Vagina (tissue), 2 donors: ENCODE measurements at places on chromosomes 13 and 19.

GRCh38 chr13:114081761-114082681 lies 50.4 kb downstream of the RASA3 start:
- no peak for DNase-seq

- no peak for DNase-seq
These were observed 471.4 kb downstream of the KLF12 start for GRCh38 chr13:73662833-73663232.

DNA sequence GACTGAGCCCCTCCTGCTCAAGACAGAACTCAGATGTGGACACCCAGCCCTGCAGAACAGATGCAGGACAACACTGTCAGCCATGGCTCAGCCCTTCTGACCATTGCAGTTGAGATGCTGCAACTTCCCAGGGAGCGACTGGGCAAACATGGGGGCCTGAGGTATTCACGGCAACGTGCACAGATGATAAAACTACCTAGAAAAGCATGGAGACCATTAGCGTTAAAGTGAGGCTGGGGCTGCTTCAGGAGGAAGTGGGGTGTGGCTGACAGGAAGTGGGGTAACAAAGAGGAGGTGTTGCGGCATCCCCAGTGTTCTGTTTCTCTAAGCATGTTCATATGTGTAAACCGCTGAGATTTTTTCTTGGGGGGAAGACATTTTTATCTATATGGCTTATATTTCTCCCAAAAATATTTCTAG lies 1.3 kb upstream of the SIGLEC9 start:
- DNase-seq, result no peak

GRCh38 chr13:73521985-73522524 lies 463.2 kb downstream of the KLF5 start:
- DNase-seq, result no peak

- no peak for DNase-seq
These were observed 14.0 kb upstream of the PTOV1 start for GRCh38 chr19:49837009-49837310.

GRCh38 chr19:29267701-29268100 lies 54.8 kb upstream of the UQCRFS1 start:
- DNase-seq, result no peak

DNA sequence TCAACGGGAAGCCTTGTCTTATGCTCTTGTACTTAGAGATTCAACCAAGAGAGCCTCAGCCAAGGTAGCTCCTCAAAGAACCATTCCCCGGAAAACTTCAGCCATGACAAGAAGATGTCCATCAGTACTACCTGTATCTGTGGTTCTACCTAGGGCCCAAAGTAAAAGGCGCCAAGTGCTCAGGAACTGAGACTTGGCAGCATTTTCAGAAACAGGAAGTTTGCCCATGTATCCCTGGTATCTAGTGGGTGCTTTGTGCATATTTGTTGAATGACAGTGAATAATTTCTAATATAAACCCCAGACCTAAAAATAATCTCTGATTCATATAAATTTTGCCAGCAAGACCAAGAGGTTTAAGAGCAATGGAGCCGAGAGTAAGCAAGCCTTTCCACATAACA lies 7.2 kb downstream of the FAM216B start:
- DNase-seq, result no peak

DNA sequence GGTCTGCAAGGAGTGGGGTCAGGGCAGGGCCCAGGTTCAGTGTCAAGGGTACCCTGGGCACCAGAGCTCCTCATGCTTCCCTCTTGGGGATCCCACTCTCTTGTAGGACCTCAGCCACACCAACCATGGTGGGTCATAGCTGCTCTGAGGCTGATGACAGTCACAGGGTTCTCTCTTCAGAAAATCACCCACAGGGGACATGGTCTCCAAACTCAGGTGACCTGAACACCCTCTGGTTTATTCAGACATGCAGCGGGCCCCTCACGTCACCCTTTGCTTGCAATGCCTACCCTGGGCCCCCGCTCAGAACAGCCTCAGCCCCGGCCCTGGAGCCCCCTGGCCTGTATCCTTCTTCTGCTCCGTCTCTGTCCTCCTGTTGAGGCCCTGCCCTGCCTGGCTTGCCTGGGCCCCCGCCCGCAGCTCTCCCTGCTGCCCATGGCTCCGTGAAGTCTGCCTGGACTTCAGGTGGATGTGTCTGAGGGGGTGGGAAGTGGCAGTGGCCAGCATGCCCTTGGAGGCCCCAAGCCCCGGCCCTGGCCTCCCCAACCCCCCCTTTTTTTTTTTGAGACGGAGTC lies 20.4 kb downstream of the CHERP start:
- no peak for DNase-seq

DNA sequence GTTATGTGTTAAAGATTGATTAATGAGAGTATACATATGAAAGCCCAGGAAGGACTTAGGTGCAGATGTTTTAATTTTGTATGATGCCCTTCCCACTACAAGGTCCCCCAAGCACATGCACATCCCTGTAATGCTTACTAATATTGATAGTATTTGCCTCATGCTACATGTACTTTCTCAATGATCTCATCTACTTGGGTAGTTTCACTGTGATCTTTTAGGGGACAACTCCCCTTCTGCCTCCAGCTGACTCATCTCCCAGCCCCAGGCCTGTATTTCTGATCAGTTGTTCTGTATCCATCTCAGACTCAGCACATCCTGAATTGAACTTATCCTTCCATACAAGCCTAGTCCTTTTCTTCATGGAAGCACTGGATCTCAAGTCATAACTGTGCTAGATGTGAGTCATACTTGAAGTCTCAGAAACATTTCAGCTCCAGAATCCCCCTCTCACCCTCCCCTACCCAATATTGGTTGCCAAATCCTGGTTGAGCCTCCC lies 49.4 kb upstream of the INTS6 start:
- DNase-seq, result no peak

DNA sequence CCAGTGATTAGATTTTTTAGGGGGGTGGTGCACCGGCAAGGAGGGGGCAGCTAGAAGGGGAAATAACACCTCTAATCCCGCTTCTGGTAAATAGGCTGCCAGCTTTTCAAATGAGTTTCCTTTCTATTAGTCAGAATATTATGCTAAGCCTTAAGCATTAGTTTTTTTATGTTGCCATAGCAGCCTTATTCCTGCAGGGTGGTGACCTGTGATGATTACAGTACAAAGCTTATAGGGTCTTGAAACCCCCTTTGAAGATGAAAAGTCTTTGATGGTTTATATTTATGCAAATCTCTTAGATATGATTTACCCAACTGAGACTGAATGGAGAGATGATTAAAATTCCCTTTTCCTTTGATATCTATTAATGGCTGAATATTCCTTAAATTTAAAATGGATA lies 109.8 kb downstream of the ZIC5 start:
- no peak for DNase-seq

DNA sequence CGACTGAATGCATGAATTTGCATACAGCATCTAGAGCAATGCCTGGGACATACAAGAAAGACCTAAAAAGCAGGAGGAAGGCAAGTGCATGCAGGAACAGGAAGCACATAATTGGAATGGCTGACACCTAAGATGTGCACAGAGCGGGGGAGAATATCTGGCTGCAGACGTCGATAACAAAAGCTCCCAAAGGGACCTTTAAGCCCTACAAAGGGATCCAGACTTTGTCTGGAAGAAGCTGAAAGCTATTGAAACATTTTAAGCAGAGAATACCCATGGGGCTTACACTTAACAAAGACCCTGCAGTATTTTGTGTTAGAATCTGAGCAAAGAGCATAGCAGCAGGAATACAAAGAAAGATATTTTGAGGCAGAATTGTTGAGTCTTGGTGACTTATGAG lies 107.4 kb upstream of the CLDN10 start:
- DNase-seq, result no peak

DNA sequence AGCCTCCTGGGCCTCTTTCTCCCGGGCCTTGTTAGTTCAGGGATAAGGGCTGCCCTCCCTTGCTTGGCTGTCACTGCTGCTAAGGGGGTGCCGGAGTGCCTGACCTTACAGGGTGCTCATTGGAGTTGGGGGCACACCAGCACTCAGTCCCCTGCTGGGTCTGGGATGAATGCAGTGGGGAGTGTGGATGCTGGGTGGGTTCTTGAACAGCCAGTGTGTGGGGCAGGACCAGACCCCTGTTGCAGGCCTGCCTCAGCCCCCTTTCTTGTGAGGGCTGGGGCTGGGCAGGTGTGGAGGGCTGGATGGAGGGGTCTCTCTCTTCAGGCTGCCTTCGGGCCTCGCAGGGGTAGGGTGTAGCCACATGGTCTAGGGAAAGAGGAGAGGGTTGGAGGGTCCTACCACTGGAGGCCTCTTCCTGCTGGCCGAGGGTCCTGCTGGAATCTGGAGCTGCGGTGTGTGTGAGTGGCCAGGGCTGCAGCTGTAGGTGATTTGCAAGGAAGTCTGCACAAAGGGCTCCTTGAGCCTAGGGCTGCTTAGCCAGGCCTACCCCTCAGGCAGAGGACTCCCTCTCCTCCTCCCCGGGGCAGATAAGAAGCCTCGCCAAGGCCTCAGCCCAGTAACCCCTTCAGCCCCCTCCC lies 3.2 kb downstream of the CEBPA start:
- DNase-seq, result no peak

- DNase-seq, result no peak
These were observed 730.7 kb downstream of the UQCRFS1 start for GRCh38 chr19:28482221-28482620.

GRCh38 chr13:98273824-98274742 lies 97.0 kb upstream of the RNF113B start:
- no peak for DNase-seq

- DNase-seq, result no peak
These were observed 128.3 kb downstream of the LMO7 start for GRCh38 chr13:75764251-75764925.

GRCh38 chr19:41935760-41936415 lies 7.6 kb upstream of the ERFL start:
- no peak for DNase-seq

DNA sequence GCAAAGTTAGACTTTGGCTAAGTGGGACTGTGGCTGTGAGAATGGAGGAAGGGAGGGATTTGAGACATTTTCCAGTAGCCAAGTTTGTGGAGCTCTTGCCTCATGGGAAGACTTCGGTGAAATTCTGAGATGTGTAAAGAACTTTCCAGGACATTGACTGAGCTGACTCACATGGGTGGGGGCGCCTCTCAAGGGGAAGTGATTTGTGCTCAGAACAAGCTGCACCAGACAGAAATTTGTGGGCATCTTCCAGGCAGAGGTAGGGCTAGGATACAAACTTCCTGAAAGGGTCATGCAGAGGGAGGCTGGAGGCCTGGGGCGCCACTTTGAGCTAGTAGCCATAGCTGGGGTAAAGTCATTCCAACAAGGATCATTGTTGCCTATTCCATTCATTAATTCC lies 9.8 kb upstream of the SIGLEC10 start:
- DNase-seq, result no peak

- DNase-seq, result no peak
These were observed 70.1 kb downstream of the TDRD3 start for GRCh38 chr13:60467098-60467497.

GRCh38 chr19:10095622-10095947 lies 6.9 kb downstream of the ANGPTL6 start:
- no peak for DNase-seq

- DNase-seq, result no peak
These were observed 2.6 kb downstream of the VSIG10L start for GRCh38 chr19:51339313-51339686.
